Transverse colon (tissue), 4 donors: ENCODE measurements at places on chromosomes 2 and 18. TPM values are rescaled to one million over a fixed set of nuclear protein-coding genes. Genes with fewer than 3 reads are reported as not detected.

GRCh38 chr2:104444392-104444791 is 409.5 kb upstream of the POU3F3 start:
- DNase-seq: no peak

DNA sequence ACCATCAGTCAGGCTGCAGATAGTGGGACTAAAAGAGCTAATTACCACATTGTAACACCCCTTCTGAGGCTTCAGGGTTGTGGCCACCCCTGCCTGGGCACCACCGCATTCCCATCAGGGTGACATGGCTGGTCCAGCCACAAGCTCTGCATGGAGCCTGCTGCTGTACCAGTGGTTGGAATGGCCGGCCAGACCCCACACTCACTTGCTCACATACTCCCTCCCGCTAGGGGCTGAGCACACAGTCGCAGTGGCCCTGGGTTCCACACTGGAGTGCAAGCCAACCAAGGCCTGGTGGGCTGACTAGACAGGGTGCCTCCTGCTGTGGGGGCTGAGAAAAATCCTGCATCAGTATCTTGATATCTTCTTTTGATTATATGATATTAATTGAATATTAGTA is 182.8 kb upstream of the STK17B start:
- DNase-seq: no peak

GRCh38 chr18:72342933-72343332 is 201.2 kb downstream of the CBLN2 start:
- no peak for DNase-seq

GRCh38 chr2:96554293-96555145 is 18.0 kb downstream of the ARID5A start:
- peak; percentile 71 for DNase-seq

GRCh38 chr2:85600235-85600575 is 2.3 kb downstream of the TMEM150A start:
- DNase-seq: no peak

DNA sequence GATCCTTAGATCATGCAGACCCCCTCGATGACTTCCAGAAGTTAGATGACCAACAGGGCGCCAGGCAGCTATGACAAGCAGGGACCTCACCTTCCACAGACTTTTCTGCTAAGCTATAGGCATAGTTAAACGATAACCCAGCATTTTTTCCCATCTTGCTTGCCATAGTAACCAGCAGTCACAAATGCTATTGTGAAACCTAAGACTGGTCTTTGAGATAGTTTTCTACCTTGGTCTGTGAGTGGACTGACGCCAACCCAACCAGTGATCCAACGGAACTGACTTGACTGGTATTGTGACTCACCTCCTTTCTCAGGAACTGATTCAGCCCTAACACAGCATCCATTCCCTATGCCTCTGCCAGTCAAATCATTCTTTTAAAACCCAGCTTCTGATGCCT is 361.2 kb downstream of the LRRTM4 start:
- DNase-seq: no peak

- no peak for DNase-seq
These were observed 48.4 kb downstream of the ZEB2 start for GRCh38 chr2:144471305-144472045.

LHCGR gene
- not detected for total RNA-seq

ASB18 gene
- total RNA-seq: not detected

KIF1A gene
- 2.7 TPM for total RNA-seq

TFPI gene
- 22.5 TPM for total RNA-seq

FASTKD1 gene
- 19.5 TPM for total RNA-seq

CABLES1 gene
- 5.9 TPM for total RNA-seq

POTEI gene
- not detected for total RNA-seq
